ENCODE measurements at places on chromosomes 1 and 21.

- no peak for DNase-seq
Measured at GRCh38 chr1:110130113-110130591, 17.9 kb downstream of the UBL4B start.

DNA sequence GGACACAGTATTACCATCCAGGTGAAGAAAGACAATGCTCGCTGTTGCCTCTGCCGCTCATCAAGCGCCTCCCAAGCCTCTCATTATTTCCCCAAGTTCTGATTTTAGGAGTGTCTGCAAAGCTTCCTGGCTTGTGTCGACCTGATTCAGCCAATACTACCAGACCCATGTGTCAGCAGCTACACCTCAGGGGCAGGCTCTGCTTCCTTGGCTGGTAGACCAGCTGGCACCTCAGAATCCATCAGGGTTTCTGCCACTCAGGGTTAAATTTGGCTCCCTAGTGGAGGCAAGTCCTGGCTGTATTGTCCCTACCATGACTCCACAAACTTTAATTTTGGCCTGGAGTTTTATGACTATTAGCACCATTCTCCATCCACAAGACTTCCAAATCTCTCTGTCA, 35.4 kb downstream of the SUSD4 start:
- no peak for DNase-seq

DNA sequence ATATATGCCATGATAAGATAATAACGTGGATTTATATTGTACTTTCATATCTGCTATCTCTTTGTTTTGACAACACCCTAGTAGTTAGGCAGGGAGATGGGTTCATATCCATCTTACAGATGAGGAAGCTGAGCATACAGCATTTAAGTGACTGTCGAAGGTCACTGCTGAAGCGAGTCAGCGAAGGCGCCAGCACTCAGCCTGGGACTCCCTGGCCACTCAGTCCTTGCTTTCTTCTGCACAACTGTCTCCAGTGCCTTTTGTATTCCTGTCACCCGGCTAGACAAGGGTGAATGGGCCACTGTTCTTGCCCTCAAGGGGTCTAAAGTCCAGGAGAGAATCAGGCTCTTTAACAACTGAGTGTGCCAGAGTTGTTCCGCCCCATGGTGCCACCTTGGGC, 3.1 kb downstream of the ARHGEF10L start:
- DNase-seq, result no peak

DNA sequence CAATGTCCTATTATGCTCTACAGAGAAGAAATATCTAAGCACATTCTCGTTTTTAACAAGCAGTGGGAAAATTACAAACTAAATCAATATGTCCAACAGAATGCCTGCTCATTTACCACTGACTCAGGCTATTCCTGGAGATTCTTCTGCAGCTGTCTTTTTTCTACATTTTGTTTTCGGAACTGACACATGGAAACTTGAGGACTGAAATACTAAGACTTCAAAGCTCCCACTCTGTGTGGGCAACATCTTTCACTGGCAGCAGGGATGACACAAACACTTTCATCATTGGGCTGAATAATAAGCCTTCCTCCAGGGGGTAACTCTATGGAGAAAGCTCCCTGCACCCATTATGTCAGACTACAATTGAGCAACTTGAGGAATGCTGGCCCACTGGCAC, 175.5 kb upstream of the NCAM2 start:
- DNase-seq, result no peak

- DNase-seq, result no peak
Measured at GRCh38 chr21:36446301-36446700, 33.6 kb downstream of the CLDN14 start.

DNA sequence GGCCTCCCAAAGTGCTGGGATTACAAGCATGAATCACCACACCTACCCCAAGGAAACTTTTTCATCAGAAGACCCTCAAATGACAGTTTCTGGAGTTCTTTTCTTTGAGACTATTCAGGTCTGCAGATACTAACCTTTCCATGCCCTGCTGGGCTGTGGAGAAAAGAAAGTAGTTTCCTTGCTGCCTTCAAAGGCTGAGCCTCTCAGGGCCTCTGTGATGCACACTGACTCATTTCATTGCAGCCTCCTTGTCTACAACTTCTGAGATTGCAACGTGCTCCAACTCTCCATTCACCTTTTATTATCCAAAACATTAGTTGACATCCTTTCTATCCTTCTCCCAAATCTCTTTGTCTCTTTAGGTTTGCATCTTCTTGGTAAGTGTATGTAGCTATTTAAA, 8.8 kb upstream of the SAMSN1 start:
- no peak for DNase-seq

Data from RWPE1 (cell line).